ENCODE measurements at places on chromosomes 2 and 18.

DNA sequence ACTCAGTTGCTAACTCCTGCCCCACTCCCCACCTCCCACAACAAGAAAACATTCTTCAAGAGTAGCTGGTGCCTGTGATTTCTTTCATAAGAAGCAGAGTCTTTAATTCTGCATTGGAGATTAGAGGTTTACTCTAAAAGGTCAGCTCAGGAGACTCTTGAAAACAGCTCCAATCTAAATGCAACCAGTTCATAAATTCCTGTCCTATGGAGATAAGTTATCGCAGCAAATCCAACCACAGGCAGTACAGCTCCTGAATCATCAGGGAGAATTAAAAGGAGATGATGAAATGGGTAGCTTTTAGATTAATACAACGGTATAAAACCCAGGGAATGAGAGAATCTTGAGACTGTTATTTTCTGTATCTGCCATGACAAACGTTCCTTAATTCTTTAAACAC lies 130.7 kb downstream of the SOCS6 start:
- no peak for DNase-seq

GRCh38 chr18:10059610-10060468 lies 146.0 kb downstream of the VAPA start:
- DNase-seq: no peak

GRCh38 chr18:60053747-60054304 lies 154.0 kb downstream of the PMAIP1 start:
- no peak for DNase-seq

GRCh38 chr2:128410035-128410757 lies 91.5 kb upstream of the HS6ST1 start:
- no peak for DNase-seq

DNA sequence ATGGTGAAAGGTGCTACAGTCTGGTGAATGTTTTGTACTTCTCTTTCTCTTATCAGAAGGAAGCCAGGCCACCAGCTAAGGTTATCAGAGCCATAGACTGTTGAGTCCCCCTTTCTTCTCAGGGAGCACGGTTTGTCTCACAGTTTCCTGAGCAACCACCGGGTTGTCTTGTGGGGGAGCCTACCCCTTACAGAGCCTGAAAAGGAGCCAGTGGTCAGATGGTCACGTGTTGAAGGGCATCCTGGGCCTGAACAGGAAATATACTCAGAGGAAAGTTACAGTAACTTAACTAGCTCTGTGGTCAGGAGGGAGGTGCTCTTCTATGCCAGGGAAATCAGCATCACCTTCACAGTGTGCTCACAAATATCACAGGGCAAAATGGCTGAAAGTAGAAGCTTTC lies 11.6 kb downstream of the CD28 start:
- no peak for DNase-seq

DNA sequence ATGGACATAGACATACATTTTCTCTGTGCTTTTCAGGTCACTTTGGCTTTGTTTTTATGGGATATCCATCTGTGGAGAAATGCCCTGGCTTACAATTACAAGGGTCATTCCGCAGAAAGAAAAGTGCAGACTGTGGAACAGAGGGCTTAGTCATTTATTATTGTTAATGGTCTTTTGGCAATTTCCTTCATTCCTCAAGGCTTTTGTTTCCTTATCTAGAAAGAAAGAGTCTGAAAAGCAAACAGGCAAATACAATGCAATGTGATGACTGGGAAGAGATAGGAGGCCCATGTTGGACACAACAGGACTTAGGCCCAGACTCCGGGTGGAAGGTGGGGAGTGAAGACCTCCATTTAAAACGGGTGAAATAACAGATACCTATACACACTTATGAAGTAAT lies 129.5 kb upstream of the CAVIN2 start:
- no peak for DNase-seq

GRCh38 chr18:79402977-79403722 lies 7.4 kb downstream of the NFATC1 start:
- DNase-seq: no peak

DNA sequence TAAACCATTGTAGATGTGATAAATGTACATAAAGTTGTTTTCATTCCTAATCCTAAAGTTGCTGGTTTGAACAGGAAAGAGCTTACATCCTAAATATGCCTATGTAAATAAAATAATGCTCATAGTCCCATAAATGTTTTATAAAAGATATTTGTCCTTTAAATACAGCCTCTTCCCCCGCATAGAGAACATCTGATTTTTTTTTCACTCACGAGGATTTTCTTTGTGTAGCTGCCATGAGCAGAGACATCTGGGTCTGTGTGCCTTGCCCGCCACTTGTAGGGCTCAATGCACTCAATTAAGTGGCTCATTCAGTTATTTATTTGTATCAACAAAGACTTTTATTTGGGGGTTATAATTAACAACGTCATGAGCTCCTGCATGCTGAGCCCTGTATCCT lies 72.8 kb downstream of the SOWAHC start:
- no peak for DNase-seq

- no peak for DNase-seq
Measured at GRCh38 chr2:60959501-60959900, 58.0 kb upstream of the PEX13 start.

DNA sequence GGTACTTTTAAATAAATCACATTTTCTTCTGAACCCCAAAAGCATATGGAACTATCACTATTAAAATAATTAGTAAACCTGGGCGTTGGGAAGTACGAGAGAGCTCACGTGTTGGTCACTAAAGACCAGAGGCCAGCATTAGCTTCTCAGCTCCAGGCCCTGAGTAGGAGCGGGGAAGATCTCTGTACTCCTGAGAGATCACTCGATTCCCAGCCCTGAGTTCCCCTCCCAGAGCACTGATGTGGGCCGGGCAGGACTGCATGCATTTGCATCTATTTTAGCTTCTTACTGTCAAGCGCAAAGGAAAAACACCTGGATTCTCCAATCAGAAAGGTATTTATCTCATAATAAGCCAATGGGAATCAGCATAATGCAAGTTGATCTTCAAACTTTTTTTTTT lies 6.2 kb downstream of the PXDN start:
- no peak for DNase-seq

- DNase-seq: no peak
Measured at GRCh38 chr18:63681449-63682340, 20.0 kb upstream of the SERPINB3 start.

GRCh38 chr2:182477774-182478173 lies 50.9 kb upstream of the PDE1A start:
- no peak for DNase-seq

- no peak for DNase-seq
Measured at GRCh38 chr18:42296723-42297122, 341.7 kb downstream of the PIK3C3 start.

DNA sequence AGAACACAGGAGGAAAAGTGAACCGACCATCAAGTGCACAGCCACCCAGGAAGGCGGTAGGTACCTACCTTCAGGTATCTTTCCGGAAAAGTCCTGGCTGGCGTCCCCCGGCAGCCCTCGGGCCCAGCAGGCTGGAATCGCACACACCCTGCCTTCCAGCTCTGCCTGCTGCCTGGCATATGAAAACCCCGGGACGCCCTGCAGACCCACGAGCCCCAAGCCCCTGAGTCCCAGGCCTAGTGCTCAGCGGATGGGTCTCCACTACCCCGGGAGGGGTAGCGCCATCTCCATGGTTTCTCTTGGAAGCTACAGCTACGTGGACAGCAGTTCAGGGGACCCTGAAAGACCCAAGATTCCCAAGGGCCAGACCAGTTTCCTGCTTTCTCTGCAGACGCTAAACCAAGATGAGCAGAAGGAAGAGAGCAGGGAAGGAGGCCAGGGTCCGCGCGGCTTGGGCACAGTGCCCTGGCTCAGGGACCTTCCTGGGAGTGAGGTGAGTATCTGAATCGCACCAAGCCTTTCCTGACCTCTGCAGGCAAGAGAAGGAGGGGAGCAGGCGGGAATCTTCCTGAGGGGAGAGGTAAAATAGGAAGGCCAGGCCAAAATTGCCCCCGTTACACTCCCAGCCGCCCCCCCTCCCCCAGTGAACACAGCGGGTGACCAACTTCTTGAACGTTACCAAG lies 80.4 kb downstream of the ARHGEF4 start:
- no peak for DNase-seq

DNA sequence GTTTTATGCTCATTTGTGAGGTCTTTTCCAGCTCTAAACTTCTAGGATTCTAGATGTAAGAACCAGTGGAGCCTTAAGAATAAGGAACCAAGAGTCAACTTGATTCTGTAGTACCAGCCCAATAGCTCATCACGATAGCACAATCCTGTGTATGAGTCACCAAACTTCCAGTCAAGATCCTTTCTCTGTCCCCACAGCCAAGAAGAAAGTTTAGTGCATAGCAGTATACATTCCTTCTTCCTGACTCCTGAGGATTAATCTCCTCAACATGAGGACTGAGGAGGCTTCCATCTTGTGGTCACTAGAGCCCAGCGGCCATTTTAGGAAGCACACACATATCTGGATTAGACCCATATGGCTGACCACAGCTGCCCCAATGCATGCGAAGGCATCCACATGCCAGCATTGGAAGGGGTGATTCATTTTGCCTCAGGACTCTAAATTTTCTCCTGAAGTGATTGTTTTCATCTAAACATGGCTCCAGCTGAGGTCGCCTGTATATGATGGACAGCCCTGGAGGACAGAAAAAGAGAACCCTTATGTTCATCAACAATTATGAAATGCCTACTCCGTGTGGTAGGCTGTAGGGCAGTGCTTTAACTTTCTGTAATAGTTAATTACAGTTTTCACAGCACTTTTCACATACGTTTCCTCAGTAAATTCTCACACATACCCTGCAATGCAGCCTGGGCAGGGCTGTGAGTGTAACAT lies 53.5 kb downstream of the RASGRP3 start:
- DNase-seq: no peak

GRCh38 chr2:214019229-214019972 lies 391.5 kb upstream of the VWC2L start:
- no peak for DNase-seq

- no peak for DNase-seq
Measured at GRCh38 chr2:128645631-128646030, 327.0 kb upstream of the HS6ST1 start.

- DNase-seq: no peak
Measured at GRCh38 chr2:55837073-55837472, 86.5 kb downstream of the EFEMP1 start.

DNA sequence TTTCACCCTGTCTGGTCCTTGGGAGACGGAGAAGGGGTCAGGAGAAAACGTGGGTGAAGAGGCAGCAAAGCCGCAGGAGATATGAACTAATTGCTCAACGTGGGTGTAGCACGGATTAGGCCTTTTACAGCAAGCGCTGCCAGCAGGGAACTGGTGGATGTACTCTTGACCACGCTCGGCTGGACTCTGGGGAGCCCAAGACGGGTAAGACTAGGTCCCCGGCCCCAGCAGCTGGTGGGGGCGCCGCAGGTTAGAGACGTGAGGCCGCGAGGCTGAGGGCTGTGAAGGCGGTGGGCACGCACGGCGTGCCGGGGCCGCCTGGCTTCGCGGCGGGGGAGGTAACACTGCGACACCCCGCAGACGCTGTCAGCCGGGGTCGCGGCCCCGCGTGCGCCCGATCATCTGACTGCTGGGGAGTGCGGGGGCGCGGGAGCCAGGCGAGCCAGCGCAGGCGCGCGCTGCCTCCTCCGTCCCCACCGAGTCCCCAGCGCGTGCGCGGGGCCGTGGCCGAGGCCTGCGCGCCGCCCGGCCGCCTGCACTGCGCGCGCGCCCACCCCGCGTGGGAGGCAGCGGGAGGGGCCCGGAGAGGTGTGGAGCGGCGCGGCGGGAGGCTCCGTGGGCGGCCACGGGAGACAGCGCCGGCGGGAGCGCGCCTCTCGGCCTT lies at the start of gene CLIP4:
TSS of gene CLIP4 (plus strand) at position 470 of the 664 bp plus-strand sequence. CDS start 5,974 bp downstream, outside the sequence.
- DNase-seq: peak; percentile 56

DNA sequence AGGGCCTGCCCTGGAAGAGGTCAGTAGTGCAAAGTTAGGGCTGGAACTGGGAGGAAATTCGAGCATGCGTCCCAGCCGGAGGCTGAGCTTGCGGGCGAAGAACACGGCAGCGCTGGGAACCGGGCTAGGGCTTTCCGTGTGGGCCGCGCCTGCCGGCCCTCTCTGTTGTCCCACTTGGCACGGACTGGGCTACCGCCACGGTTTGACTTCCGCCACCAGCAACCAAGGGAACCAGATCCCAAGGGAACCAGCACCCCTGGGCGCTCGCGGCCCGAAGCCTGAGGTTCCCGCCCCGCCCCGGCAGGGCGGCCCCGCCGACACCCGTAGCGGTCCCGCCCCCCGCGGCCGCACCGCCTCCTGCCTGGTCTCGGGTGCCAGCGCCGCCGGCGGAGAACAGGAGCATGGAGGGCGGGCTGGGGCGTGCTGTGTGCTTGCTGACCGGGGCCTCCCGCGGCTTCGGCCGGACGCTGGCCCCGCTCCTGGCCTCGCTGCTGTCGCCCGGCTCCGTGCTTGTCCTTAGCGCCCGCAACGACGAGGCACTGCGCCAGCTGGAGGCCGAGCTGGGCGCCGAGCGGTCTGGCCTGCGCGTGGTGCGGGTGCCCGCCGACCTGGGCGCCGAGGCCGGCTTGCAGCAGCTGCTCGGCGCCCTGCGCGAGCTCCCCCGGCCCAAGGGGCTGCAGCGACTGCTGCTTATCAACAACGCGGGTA lies at the start of gene SPR:
TSS of gene SPR (plus strand) at position 377 of the 708 bp plus-strand sequence. CDS start at position 402, 25 bp downstream.
- peak; percentile 18 for DNase-seq

- DNase-seq: no peak
Measured at GRCh38 chr2:67289271-67289670, 107.9 kb upstream of the ETAA1 start.

- DNase-seq: no peak
Measured at GRCh38 chr2:222989431-222989830, 62.6 kb upstream of the KCNE4 start.

GRCh38 chr2:223057569-223057968 lies 5.6 kb downstream of the KCNE4 start:
- DNase-seq: no peak

DNA sequence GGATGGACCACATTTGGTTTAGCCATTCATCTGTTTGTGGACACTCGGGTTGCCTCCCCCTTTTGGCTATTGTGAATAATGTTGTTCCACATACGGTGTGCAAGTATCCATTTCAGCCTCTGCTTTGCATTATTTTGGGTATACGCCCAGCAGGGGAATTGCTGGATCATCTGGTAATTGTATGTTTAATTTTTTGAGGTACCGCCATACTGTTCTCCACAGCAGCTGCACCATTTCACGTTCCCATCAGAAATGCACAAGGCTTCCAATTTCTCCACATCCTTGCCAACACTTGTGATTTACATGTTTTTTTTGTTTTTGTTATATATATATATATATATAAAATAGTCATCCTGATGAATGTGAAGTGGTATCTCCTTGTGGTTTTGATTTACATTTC lies 54.6 kb upstream of the TWIST2 start:
- DNase-seq: no peak

- no peak for DNase-seq
Measured at GRCh38 chr2:137826373-137827372, 137.6 kb upstream of the HNMT start.

- DNase-seq: no peak
Measured at GRCh38 chr2:45755585-45756335, 104.3 kb downstream of the PRKCE start.

DNA sequence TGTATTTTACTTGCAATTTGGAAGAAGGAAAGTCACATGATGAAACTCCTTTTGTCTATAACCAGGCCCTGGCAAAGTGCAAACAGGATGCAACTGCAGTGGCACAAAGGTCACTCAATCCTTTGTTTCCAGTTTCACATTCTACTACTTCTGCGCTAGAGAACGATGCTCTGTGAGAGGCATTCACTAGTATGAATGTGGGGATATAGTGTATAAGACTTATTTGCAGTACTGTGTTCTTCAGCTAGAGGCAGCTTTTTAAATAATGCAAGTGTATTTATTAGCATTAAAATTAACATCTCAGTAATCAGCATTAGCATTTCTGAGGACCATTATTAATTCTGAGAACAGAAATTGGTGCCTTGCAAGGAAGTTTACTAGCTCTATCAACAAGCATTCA lies 68.9 kb downstream of the PRPF40A start:
- no peak for DNase-seq

All from activated gamma-delta T cell treated with anti-CD3 and anti-CD28 coated beads, Interleukin-2, amount 50 U/mL, for 16 hours (primary cell).